ENCODE measurements at places on chromosomes 2 and 18. TPM values are rescaled to one million over a fixed set of nuclear protein-coding genes. Genes with fewer than 3 reads are reported as not detected.
A peak's percentile ranks its signal among the peaks of the same experiment; 100 is the strongest.

The CD8B2 gene
- total RNA-seq = 0.27 TPM

The ANKRD30B gene
- 0.94 TPM for total RNA-seq

The PSMA8 gene
- total RNA-seq = not detected

The MC2R gene
- not detected for total RNA-seq

The IGFBP2 gene
- total RNA-seq = 48.5 TPM

The LTBP1 gene
- 9.1 TPM for total RNA-seq

The ACVR2A gene
- 37.8 TPM for total RNA-seq

The ZAP70 gene
- total RNA-seq = 25.6 TPM

The SPTBN1 gene
- total RNA-seq = 249 TPM

The HRH4 gene
- not detected for total RNA-seq

- DNase-seq = no peak
Measured at GRCh38 chr2:80462654-80463053, 158.1 kb upstream of the LRRTM1 start.

- DNase-seq = no peak
Measured at GRCh38 chr2:18339326-18339725, 221.1 kb downstream of the RDH14 start.

DNA sequence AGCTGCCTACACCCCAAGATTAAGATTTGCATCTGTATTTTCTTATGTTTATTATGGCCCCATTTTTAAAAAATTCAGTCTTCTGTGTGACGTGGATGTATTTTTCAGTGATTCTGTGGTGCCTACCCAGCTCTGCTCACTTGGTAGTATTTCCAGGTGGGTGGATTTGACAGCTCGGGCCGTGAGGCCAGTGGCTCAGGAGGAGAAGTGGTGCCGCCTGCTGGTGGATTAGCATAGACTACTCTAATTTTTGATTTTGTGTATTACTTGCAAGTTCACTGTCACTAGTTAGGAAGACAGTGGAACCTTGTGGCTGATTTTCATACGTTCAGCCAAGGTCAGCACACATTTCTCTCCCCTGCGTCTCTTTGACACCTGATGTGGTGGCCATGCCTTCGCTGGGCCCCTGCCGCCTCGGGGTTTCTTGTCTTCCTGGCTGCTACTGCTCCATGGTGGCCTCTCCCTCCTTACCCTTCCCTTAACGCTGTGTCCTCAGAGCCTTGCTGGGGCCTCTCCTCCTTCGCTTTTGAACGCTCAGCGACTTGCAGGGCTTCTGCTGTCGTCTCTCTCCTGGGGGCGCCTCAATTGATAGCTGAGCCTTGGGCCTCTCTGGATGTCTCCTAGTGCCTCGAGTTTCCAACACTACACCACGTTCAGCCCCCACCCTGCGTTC is 89.4 kb downstream of the DGKD start:
- peak; percentile 88 for DNase-seq

DNA sequence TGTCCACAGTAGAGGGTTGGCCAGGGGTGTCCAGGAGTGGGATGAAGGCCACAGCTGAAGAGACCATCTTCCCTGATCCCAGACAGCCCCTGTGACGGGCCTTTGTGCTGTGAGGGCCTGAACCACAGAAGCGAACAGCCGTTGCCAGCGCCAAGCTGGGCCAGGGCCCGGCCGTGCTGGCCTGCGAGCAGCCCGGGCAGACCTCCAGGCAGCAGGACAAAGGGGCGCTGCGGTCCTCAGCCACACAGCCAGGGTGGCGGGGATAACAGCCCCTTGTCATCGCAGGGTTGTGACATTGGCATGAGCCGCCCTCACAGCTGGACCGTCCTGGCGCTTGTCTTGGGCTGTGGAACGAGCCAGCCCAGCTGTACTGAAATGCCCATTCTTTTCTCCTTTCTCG is 161.1 kb downstream of the FAM210A start:
- DNase-seq = no peak

DNA sequence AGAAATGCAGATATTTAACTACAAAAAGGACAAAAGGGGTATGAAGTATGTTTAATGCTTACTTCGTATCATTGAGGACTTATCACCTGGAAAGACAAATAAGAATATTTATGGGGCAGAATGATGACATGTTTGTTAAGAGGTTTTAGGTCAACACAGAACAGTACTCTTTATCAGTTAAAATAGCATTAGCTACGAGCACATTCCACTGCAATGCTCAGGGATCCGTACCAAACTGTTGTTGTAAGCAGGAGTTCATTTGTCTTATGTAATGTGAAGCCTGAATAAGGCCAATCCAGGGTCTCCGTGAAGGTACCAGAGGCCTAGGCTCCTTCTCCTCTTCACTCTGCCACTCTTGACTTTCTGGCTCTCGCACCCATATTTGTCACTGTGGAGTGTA is 465.7 kb upstream of the NRP2 start:
- no peak for DNase-seq

DNA sequence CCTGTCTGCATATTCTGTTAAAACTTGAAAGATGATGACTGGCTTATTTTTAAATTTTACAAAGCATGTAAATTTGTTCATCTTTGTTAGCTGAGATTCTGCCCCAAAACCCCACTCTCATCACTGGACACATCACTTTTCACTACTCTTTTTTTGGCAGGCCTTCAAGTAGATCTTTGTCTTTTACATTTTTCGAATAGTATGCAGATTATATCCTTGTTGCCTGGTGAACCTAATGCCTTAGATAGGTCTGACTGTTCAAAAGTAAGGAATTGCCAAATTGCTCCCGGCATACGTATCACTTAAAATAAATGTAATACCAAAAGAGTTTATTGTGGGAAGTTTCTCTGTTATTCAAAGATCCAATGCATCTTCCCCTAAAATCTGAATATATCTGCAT is 303.3 kb downstream of the XIRP2 start:
- DNase-seq = no peak

- no peak for DNase-seq
Measured at GRCh38 chr18:67410075-67411070, 106.1 kb downstream of the DSEL start.

DNA sequence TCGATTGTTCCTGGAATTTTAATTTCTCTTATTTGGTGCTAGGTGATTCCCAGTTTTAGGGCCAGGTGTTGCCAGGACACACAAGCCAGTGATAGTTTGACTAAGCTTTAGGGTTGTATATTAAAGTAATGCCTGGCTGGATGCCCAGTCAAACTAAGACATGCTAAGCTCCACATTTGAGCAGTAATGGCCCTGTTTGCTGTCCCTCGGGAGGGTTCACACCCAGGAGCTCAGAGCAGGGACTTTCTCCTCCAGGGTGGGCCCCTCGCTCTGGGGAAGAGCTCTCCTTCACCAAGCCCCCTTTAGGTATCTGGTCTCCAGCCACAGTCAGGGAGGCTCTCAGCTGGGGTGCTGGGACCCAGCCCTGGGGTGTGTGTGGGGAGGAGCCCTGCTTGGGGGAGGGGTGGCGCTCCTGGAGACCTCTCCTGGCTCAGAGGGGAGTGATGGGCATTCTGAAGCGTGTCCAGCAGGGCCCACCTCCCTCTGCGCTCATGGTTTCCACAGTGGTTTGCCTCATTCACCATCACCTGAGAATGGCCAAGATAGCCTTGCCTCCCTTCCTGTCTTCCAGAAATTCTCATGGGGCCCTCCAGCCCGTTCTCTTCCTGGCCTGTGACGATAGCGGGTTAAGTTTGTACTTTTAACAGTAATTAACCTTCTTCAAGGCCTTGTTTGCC is 31.7 kb downstream of the INPP4A start:
- no peak for DNase-seq

DNA sequence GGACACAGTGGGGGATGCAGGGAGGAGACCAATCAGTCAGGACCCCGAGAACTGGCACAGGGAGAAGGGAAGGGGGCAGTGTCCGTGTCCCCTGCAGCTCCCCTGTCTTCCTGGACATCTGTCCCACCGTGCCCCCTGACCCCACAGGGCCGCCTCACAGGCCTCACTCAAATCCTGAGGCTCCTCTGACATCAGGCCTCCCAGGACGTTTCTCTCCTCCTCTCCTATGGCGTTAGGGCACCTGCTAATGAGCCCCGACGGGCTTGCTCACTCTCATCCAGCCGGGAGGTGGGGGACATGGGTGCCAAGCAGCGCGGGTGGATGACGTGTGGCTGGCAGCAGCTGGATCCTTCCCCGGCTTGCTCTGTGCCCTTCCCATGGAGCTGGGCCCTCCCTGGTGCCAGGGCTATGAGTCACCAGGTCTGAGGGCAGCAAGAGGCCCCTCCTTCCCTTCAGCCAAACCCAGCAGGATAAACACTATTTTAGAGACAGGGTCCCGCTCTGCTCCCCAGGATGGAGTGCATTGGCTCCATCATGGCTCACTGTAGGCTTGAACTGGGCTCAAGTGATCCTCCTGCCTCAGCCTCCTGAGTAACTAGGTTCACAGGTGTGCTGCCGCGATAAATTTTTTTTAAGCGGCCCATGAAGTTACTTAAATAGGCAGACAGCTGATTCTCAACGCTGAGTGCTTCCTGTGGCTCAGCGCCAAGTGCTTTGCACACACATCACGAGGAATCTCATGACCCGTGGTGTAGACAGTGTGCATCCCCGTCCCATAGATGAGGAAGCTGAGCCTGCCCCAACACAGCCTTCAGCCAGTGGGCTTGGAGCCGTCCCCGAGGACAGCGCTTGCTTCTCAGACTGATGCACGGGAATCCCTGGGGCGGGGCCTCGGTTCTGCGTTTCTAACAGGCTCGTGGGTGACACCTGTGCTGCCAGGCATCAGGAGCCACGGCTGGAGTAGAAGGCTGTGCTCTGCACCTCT is 64.5 kb upstream of the HDAC4 start:
- DNase-seq = peak; percentile 59

DNA sequence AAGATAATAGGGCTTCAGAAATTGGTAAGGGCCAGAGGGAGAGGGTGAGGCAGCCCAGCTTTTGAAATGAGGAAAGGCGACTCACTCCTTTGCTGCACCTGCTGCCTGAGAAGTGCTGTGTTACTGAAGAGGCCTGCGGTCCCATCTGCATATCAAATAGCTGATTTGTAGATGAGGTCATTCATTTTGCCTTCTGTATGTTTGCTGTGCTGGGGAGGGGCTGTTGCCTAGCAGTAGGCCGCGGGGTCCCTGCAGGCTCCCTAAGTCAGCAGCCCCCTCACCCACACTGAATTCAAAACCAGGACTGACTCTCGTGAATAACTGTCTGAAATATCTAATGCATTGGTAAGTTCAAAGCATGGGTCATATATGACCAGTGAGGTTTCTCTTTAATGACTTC is 377.2 kb downstream of the SOX11 start:
- DNase-seq = no peak

- DNase-seq = no peak
Measured at GRCh38 chr18:41561961-41562360, 393.1 kb upstream of the PIK3C3 start.

- DNase-seq = no peak
Measured at GRCh38 chr2:85648619-85649018, 19.4 kb downstream of the SFTPB start.

DNA sequence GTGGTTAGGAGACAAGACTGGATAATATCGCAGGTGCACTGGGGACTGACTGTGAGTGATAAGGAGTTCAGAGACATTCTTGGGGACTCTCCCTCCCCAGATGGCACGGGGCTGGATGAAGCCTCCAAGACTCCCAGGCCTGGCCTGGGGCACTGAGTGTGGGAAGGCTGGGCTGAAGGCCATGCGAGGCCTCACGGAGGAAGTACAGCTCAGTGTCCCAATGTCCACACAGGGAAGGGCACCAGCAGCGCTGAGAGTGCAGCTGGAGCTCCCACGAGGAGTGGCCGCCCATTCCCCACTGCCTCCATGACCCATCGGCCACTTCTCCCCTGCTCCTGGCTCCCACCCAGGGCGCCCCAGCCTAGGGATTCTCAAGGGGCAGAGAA is 6.5 kb downstream of the MFSD2B start:
- DNase-seq = no peak

DNA sequence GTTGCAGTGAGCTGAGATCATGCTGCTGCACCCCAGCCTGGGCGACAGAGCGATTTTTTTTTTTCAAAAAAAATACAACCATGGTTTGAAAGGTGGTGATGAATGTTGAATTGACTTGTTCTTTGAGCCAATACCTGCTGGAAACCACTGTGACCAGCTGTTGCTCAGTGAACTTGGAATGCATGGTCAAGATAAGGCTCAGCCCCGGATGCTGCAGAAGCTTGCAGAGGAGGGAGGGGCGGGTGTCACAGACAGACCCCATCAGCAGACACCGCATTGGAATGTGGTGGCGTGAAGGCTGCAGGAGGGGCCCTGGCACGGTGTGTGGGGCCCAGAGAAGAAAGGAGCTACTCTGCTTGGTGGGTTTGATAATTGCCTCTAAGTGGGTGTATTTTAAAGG is 91.6 kb downstream of the ITGB1BP1 start:
- no peak for DNase-seq

DNA sequence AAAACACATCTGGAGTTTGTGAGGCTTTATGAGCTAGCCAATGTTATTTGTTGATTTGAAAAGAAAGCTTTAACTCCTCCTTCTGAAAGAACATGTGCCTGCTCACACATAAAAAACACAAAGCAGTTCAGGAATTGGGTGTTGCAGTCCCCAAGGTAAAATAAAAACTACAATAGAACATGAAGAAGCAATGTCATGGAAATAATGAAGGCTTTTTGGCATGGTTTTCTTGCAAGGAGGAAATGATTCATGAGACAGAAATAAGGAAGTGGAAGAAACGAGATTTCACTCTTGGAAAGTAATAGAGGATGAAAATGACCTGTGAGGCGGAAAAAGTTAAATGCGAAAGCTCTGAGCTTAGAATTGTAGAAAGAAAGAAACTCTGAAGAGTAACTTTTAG is 81.1 kb downstream of the TRIB2 start:
- no peak for DNase-seq

DNA sequence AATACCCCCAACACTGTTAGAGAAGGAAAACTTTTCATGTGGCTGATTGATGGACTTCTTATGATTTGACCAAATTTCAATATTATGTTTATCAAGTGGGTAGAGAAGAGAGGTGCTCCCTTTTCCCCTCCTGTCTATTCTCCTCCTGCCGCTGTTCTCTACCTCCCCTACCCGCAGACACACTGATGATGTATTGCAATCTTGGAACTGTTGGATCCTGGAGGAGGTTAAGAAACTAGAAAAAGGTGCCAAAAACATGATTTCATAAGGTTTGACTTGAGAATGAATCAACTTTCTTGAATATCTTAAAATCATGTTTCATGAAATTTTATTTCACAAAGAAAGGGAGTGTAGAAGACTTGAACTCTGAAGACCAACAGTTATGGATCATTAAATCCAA is 125.8 kb downstream of the MEIS1 start:
- no peak for DNase-seq

DNA sequence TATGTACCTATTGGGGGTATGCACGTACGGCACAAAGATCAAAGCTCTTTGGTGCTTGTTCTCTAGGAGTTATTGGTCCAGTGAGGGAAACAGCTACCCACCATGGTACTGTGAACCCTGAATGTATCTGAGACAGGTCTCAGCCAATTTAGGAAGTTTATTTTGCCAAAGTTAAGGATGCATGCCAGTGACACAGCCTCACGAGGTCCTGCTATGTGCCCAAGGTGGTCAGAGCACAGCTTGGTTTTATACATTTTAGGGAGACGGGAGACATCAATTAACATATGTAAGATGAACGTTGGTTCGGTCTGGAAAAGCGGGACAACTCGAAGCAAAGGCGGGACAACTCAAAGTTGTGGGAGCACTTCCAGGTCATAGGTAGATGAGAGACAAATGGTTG is 75.8 kb downstream of the SOWAHC start:
- DNase-seq = no peak

GRCh38 chr18:58967751-58968254 is 103.1 kb downstream of the ZNF532 start:
- no peak for DNase-seq

All from Peyer's patch (tissue), 4 donors.